Femur (tissue), 1 donor: ENCODE measurements at places on chromosomes 4 and X.

DNA sequence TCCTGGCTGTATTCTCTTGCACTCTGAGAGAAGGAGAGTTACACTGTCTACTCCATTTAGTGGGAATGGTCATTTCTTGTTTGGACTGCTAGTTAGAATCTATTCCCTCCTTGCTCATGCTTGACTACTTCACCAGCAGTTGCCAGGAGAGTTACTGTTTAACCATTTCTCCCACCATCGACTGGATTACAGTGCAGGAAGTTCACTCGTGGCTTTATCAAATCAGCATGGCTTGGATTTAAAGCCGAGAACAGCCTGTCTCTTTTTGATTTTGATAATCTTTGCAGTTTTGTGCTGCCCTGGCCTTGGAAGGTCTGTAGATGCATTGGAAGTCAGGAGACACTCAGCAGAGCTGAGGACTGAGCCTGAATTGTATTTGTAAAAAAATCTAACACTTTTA lies 3.2 kb downstream of the GBA3 start:
- no peak for DNase-seq

GRCh38 chr4:82790060-82790660 lies 8.4 kb downstream of the SCD5 start:
- no peak for DNase-seq

DNA sequence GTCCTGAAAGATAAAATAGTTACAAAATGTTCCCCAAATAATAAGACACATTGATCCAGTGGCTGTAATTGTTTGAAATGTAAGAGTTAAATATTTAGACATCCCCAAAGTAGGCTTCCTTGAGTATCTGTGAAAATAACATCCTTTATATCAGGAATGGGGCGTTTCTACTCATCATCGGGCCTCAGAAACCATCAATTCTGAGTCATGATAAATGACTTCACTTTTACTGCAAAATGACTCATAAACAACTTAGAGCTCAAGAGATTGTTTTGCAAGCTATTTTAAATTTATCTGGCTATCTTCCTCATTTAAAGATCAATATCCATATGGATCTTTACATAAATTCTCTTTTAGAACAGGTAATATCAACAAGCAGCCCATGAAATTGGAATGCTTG lies 369.4 kb upstream of the CNKSR2 start:
- no peak for DNase-seq

DNA sequence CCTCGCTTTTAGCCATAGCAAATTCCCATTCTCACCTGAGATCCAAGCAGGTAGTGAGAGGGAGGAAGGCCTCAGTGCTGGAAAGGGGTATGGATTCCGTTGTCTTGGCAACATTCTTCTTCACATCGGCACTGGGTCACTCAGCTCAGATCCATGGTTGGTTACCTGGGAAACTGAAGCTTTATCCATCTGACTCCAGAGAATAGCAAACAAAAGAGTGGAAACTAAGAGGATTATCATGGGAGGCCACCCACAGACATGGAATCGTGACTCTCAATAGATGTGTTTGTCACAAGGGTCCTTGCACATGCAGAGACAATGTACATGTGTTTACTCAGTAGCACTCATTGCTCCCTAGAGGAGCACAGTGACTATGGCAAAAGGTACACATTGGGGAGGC lies 81.0 kb downstream of the MAGED4 start:
- no peak for DNase-seq

DNA sequence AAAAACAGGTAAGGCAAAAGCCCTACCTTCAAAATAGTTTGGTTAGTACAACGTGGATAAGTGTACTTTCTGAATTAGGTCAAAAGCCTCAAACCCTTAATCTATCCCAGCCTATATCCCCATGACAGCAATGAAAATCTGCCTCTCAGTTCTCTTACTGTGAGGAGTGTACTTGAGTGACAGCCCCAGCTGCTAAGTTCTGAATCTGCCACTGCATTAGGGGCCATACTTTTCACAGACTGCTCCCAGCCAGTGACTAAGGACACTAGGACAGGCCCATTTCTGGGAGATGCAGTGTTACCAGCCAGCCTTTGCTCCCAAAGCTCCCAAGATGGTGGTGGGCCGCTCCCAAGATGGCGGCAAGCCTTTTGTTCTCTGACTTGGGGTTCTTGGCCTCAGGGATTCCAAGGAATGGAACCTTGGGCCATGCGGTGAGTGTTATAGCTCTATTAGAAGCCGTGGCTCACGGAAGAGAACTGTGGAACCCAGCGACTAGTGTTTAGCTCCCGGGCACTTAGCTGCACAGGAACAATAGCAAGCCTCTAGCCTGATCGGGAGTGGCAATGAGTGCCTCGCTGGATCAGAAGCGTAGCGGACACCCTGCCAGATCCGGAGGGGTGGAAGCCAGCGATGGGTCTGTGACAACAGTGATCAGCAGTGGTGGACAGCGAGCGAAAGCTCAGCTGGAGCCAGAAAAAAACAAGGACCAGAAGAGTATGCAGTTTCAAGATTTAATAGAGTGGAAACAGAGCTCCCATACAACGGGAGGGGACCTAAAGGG lies 175.6 kb upstream of the NRK start:
- peak; percentile 34 for DNase-seq

DNA sequence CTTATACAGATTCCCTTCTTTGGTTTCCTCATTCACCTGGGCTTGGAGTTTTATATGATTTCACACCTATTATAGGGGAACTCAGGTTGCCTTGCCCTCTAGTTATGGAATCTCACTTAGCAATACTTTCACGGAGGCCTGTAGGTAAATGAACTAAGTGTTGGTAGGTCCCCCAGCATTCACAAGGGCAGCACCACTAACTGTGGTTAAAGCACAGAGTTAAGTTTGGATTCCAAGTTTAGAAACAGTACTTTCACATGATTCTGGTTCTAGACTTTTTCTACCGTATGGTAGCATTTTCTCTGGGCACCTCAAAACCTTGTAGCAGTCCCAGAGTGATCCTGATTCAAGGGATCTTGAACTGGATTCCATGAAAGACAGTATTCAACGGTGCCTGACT lies 46.4 kb downstream of the SH2D1A start:
- DNase-seq = no peak

- DNase-seq = no peak
These were observed 2.0 kb upstream of the METAP1 start for GRCh38 chr4:98993419-98994071.

GRCh38 chrX:31265383-31265782 lies 193.5 kb upstream of the FTHL17 start:
- no peak for DNase-seq

GRCh38 chr4:184041156-184041555 lies 136.0 kb downstream of the STOX2 start:
- no peak for DNase-seq

DNA sequence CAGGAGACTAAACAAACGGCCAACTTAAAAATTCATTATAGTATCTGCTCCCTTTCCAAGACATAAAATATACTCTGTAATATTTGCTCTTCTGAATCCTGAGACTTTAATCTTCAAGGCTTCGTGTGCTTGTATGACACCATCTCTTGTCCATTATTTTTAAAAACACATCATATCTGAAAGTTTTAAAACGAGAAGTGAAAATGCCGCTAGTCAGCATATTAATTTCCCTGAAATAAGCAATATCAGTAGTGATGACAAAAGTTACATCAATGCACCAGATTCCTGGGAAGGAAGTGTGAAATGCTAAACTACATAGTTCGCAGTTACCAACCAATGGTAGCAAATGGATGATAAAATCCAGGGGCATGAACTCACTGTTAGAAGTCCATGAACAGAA lies 66.8 kb upstream of the EXOC1L start:
- DNase-seq = no peak

DNA sequence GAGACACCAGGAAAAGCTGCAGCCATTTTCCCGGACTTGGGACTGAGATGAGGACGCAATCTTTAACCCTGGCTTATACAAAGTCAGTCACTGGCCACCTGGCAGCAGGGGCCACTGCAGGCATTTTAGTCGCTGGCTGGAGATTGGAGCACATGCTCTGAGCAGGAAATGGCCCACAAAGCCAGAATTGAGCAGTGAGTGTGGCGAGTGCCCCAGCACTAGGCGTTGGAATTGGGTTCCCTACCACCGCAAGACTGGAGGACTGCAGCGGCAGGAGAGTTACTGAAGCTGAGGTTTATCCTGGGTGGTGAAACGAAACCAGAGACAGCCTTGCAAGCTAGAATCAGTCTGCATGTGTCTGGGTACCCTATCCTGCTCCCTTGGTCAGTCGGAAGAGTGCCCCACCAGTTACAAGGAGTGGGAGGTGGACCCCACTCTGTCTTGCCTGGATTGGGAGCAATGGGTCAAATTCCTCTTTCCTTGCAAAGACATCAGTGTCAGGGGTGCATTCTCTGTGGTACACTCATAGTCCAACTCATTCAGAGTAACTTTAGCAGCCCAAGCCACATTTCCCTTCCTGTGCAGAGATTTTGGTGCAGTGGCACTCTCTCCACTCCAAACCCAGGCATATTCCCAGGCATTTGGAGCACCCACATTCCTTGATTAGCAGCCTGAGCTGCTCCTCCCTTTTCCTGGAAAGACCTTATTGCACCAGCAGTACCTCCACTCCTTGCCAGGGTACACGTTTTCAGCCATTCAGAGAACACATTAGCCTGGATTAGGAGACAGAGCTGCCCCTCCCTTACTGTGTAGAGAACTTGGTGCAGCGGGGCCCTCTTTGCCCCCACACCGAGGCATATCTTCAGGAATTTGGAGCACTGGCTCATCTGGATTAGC lies 36.7 kb upstream of the PLK4 start:
- no peak for DNase-seq

DNA sequence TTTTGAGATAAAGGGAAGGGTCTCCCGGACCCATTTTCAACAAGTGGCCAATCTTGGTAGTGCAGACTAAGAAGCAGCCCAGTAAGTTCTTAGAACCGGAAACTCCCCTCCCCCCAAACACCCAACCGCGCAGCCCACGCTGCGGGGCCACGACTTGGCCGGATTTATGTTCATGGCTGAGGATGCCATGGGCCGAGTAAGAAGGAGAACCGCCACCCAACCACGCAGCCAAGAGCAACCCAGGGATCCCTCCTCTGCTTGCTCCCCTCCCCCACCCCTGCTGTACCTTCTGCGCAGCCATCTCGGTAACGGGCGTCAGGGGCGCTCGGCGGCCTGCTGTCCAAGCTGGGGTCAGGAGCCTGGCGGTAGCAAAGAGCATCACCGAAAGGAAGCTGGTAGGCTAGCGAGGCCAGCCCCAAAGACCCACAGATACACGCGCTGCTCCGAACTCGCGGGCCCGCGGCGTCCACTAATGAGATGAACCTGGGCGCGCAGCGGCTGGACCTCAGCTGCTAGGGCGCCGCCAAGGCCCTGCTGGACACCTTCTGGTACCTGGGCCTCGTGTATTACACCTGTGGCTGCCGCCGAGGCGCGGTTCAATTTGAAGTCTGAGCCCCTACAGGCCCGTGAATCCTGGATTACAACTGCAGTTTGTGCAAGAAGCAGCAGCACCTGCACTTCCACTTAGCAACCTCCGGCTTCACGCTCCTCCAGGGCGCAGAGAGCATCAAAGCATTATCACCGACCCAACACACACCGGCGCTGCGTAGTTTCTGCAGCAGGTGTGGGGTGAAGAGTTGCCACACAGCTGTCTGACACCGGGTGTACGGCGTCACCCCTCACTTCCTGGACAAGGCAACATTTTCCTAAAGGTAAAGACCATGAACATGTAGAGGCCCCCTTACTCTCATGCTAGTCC lies 63.4 kb downstream of the NUDT10 start:
- peak; percentile 36 for DNase-seq

GRCh38 chr4:38948551-38948950 lies 80.9 kb downstream of the FAM114A1 start:
- DNase-seq = peak; percentile 59

DNA sequence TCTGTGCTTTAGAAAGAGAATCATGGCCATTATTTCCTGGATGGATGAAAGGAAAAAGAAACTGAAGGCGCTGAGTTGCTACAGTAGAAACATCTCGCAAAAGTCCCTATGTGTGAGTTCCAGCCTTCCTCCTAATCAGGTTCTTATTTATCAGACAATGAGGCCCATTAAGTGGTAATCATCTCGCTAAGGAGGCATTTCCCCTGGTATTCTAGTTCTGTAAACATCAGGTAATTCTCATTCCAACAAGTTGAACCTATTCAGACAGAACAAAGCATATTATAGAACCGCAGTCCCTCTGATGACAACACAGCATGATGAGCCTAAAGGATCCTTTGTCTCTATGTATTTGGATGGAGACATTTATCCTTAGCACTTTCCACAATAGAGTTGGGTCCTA lies 205.7 kb upstream of the MAOA start:
- no peak for DNase-seq

GRCh38 chrX:22409418-22409817 lies 136.7 kb downstream of the CBLL2 start:
- no peak for DNase-seq

DNA sequence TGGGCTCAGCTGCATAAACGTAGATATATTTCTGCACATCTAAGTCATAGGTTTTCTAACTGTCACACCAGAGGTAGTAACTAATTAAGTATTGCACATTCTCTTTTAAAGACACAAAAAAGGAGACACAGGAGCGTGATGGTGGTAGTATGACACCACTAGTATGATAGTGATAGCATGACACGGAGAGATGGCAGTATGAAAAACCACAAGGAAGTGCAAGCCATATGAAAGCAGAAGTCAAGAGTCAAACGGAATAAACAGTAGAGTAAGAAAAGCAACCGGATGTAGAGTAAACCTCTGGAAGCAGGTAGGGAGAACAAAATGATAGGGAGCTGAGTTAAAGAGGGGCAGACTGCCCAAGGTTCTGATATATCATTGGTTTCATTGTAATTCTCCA lies 382.2 kb upstream of the INTU start:
- DNase-seq = no peak

DNA sequence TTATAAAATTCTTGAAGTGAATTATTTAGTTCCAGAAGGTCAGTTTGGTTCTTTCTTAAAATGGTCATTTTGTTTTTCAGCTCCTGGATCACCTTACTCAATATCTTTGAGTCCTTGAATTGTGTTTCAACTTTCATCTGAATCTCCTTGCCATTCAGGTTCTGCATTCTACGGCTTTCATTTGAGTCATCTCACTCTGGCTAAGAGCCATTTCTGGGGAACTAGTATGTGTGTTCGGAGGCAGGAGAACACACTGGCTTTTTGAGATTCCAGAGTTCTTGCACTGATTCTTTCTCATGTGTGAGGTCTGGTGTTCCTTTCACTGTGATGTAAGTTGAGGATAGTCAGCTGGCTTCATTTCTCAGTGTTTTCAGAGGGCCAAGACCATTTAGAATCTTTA lies 708.4 kb upstream of the FRG1 start:
- no peak for DNase-seq

DNA sequence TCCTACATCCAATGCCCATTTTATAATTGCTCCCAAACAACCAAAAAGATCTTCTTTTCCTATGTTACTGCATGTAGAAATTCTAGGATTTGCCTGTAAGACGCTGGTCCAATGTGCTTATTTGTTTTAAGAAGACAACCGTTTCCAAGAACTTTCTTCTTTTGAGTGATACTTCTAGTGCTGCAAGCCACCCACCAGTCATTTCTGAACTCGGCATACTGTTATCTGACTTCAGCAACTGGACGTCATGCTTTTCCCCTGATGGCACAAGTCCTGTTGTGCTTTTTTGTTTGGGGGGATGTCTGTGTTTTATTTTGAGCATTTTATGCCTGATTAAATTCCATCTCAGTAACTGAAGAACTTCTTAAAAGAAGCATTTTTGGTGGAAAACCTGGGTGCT lies 16.0 kb upstream of the RAP1GDS1 start:
- DNase-seq = no peak

- DNase-seq = no peak
These were observed 2.2 kb upstream of the C4orf36 start for GRCh38 chr4:86894455-86894854.
